ENCODE measurements at places on chromosomes 16 and 17.

GRCh38 chr17:78416791-78417530, 38.5 kb downstream of the PGS1 start:
- DNase-seq: no peak

DNA sequence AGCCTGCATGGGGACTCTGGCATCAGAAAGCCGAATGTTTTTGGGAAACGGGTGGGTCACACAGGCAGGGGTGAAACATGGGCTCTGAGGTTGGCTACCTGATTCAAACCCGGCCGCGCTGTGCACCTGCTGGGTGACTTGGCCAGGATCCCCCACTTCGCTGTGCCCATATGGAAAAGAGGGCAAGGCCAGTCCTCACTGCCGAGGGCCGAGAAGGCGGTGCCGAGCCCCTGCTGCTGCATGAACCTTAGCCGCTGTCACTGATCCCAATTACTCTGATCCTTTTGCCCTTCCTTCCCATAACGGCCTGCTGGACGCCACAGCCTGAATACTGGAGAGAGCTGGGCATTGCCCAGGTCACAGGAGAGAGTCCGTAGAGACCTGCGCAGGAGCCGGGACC, 17.7 kb downstream of the KDM8 start:
- DNase-seq: no peak

GRCh38 chr16:82653550-82654511, 27.1 kb downstream of the CDH13 start:
- no peak for DNase-seq

DNA sequence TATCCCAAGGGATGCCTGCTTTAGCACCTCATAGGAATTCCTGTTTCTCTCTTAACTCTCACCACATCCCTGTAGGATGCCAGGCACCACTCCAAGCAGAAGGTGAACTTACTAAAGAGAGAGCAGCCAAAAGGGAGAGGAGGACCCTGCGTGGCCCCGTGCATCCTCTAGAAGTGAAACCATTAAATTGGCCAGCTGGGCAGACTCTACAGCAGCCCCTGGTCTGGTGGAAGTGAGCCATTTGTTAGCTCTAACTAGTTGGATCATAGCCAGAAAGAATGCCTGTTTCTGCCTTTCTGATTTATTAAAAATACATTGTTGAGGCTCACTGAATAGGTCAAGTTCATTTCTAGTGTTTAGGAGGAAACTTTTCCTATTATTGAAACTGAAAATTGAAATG, 22.3 kb downstream of the TMEM11 start:
- DNase-seq: no peak

GRCh38 chr16:15460601-15461000, 26.2 kb downstream of the BMERB1 start:
- no peak for DNase-seq

- no peak for DNase-seq
Observed at GRCh38 chr17:50710025-50710424, 2.3 kb upstream of the ANKRD40 start.

DNA sequence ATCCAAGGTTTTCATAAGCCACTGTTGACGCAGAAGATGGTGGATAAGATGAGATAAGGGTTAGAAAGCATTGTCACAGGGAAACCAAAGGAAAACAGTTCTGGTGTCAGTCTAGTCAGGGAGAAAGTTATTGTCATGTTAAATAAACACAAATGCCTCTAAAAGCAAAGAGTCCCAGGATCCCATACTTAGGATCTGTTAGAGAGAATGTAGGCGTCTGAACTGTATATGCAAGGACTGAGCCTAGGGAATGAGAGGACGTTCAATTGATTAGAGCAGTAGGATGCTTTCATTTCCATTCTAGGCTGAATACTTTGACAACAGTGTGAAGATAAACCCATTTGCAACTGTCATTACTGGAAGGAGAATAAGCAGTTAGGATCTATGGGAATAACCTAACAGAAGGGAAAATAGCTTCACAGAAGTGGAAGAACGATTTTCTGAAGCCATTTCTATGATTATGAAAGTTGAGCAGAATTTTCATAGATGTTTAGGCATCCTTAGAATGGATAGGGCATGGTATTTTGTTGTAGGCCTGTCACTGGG, 1149.1 kb upstream of the CDH8 start:
- DNase-seq: no peak

DNA sequence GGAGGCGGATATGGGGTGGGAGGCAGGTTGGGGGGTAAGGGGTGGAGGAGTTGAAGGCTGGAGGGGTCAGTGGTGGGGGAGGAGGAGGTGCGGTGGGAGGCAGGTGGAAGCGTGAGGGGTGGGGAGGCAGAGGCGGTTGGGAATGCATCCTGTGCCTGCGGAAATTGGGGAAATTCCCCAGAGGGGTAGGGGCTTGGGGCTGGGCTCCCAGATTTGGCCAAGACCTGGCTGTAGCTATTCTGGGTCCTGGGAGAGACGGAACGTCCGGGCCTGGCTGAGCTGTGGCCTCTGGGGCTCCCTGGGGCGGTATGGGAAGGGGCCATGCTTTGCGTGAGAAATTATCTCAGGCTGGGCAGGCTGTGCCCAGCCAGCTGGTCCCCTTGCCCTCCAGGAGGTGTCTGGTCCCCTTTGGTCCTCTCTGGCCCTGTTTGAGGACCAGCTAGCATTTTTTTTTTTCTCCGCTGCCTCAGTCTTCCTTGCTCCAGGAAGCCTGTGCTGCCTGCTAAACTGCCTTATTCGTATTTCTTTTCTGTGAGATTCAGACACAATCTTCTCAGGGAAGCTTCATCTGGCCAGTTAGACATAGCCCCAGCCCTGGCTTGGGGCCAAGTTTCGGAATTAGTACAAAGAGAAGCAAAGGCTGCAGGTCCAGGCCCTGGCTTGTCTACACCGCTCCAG, 7.3 kb upstream of the TRPV2 start:
- no peak for DNase-seq

- DNase-seq: no peak
Observed at GRCh38 chr17:14845591-14846281, 419.4 kb downstream of the PMP22 start.

- DNase-seq: no peak
Observed at GRCh38 chr17:21352981-21353265, 23.2 kb upstream of the KCNJ12 start.

DNA sequence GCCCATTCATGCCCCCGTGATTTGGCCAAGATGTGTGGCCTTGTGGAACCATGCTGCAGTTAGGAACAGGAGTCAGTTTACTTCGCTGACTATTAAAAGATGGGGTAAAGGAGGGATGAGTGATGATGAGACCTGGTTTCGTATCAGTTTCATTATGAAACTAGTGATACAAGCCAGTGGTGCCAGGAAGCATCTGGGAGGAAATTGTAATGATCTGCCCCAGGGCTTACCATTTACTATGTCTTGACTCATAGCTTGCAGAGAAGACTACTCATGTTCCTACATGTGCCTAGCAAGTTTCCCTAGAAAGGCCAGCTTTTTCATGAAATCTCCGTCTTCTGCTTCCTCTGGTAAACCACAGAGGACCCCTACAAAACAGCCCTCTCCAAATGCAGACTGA, 23.2 kb downstream of the CDH3 start:
- no peak for DNase-seq

DNA sequence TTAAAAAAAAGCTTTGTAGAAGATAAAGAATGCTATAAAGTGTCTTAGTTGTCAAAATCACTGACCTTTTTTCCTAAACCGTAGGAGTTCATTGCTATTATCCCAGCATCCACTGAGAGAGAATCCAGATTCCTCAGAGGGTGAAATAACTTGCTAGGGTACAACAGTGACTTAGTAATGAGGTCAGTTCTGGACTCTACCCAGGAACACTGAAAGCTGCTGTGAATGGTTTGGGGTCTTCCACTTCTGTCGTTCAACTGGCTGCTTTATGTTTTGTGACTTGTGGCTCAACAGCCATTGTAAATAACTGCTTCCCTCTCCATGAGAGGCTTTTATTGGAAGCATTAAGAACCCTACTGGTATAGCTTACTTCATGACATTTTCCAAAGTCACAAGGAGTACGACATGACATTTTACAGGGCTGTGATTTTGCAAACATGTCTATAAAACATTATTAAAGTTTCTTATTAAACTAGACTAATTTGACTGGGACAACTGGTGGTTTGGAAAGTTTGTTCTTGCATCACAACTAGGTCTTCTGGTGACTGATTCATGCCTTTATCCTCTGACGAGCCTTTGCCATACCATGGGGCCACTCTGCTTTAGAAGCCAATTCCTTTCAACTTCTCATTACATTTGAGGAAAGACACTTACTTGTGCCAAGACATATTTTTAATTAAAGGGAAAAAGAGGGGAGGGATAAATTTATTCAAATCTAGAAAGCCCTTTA, 92.2 kb upstream of the CDH11 start:
- no peak for DNase-seq

GRCh38 chr17:61065263-61065773, 334.3 kb upstream of the TBX2 start:
- no peak for DNase-seq

- DNase-seq: no peak
Observed at GRCh38 chr16:6374821-6375220, 957.8 kb upstream of the RBFOX1 start.

DNA sequence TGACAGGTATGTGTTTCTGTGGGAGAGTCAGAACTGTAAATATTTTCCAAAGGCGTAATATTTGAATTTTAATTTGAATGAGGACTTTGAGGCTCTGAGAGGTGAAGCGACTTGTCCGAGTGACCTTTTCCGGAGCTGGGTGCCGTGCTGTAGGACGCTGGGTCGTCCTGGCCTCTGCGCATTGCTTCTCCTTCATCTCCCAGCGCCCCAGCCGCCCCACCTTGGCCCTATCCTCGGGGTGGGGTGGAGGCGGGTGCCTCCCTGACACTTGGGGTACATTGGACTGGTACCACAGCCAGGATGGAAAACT, 147.8 kb downstream of the SPECC1 start:
- no peak for DNase-seq

DNA sequence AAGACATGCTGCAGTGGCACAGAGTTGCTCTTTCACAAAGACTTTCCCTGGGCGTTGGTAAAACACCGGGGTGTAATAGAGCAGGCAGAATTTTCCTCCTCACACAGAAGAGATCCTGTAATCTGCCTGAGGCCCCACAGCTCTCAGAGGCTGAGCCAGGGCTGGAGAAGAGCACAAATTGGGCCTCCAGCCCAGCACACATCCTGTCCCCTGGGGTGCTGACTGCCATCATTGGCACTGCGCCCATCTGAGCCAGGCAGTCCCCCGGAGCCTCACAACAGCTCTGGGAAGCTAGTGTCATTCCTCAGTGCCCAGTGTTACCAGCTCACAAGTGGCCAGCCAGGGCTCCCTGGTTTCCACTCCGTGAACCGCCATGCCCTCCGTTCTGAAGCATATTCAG, 119.4 kb downstream of the SOCS1 start:
- no peak for DNase-seq

DNA sequence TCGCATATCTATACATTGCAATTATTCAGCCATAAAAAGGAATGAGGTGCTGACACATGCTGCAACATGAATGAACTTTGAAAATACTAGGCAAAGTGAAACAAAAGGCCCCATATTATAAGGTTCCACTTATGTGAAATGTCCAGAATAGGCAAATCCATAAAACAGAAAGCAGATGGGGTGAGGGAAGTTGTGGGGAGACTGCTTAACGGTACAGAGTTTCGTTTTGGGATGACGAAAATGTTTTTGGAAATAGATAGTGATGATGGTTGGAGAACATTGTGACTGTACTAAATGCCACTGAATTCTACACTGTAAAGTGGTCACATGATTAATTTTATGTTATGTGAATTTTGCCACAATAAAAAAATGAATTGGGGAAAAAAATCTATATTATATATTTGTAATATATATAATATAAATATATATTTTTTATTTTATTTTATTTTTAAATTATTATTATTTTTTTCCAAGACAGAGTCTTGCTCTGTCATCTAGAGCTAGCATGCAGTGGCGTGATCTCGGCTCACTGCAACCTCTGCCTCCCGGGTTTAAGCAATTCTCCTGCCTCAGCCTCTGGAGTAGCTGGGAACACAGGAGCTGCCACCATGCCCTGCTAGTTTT, 4.2 kb upstream of the GNA13 start:
- DNase-seq: no peak

GRCh38 chr17:2795441-2796163, 636 bp upstream of the RAP1GAP2 start:
- DNase-seq: no peak

- DNase-seq: no peak
Observed at GRCh38 chr17:29585080-29585751, 4.2 kb downstream of the GIT1 start.

DNA sequence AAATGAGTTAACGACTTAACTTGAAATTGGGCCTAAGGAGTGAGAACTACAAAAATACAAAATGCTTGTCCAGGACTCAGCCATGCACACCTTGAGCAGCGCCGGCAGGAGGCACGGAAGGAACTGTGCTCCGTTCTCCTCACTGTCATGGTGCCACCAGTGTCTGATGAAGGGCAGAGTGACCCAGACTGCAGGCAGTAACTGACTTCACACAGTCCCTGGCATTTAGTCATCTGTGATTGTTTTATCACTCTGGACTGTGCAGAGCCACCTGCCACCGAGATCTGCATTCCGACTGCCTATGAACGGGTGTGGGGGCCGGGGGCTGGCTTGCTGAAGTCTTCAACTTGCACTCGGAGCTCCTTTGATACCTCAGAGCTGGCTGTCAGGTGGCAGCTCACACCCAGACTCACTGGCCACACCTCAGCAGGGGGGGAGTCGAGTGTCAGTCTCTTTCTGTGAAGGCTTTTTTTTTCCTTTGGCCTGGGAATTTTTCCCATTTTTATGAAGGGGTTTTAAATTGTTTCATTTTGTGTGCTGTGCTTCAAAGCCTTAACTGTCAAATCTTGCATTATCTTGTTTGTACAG, 20.2 kb upstream of the ENDOV start:
- no peak for DNase-seq

- no peak for DNase-seq
Observed at GRCh38 chr16:2516391-2517240, 2.9 kb downstream of the ATP6V0C start.

GRCh38 chr17:12055889-12056288, 35.2 kb downstream of the MAP2K4 start:
- no peak for DNase-seq

- DNase-seq: no peak
Observed at GRCh38 chr17:64466019-64466735, 17.3 kb downstream of the MILR1 start.

DNA sequence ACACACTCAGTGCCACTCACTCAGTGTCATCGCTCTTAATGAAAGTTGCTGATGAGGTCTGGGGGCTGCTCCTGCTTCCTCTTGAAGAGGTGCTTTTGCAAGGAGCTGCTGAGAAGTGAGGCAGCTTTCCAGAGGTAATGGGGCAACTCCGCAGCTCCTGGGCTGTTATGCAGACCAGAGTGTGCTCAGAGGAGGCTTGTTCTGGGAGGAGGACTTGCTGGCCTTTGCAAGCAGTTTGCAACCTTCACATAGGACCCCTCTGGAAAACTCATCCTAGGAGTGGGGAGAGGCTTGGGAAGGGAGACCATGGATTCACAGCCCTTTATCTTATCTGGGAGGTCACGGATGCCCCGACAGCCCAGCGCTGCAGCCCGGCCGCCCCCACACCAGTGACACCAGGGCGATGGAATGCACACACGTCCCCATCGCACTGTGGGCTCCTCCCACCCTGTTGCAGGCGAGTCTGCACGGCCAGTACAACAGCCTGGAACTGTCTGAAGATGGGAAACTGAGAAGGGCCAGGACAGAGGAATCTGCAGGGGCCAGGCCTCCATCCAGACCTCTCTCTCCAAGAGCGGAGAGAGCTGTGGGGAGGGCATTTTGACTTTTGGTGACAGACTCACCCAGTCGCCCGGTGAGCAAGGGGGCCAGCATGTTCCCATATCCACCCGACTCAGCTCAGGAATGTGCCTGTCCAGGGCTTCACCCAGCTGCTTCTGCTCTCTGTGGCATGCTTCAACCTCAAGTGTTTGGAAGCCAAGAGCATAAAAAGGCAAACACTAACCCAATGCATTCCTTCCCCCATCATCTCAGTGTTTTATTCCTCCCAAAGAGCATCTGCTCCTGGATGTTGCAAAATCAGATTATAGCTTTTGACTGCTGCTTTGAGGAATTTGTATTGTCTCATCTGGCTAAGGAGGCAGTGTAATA, 78.6 kb upstream of the ZNF469 start:
- DNase-seq: no peak

Measured in stimulated activated CD4-positive, alpha-beta T cell treated with anti-CD3 and anti-CD28 coated beads, TNF-alpha, amount 100 ng/mL, for 1 hour (primary cell).